ENCODE measurements at places on chromosomes 16 and 17. TPM values are rescaled to one million over a fixed set of nuclear protein-coding genes. Genes with fewer than 3 reads are reported as not detected.

Gene ATP2A3
- polyA plus RNA-seq, result 3.8 TPM

Gene CCDC144A
- 2.8 TPM for polyA plus RNA-seq

Gene DUSP3
- polyA plus RNA-seq, result 62.5 TPM

Gene AIPL1
- polyA plus RNA-seq, result not detected

Gene UTS2R
- 4.3 TPM for polyA plus RNA-seq

Gene CCDC43
- 29.3 TPM for polyA plus RNA-seq

Gene EXOC3L1
- polyA plus RNA-seq, result 10.6 TPM

Gene CTCF
- 50.1 TPM for polyA plus RNA-seq

Gene KRT9
- polyA plus RNA-seq, result not detected

Gene CTRL
- polyA plus RNA-seq, result 1.6 TPM

Gene RNF43
- 0.23 TPM for polyA plus RNA-seq

Gene MAP3K3
- 21.2 TPM for polyA plus RNA-seq

Gene P2RX1
- 2.6 TPM for polyA plus RNA-seq

Gene MAP2K6
- 15.3 TPM for polyA plus RNA-seq

Gene TEX14
- polyA plus RNA-seq, result 4.9 TPM

Gene CCL23
- polyA plus RNA-seq, result not detected

Gene RPA1
- polyA plus RNA-seq, result 55.0 TPM

Gene MYL11
- polyA plus RNA-seq, result 6,317 TPM

Gene CHST4
- polyA plus RNA-seq, result not detected

Gene LRRC75A
- polyA plus RNA-seq, result 7.5 TPM

Gene MILR1
- polyA plus RNA-seq, result 3.1 TPM

Gene MT4
- not detected for polyA plus RNA-seq

Gene TMEM88
- polyA plus RNA-seq, result 18.5 TPM

Gene EVI2A
- polyA plus RNA-seq, result 2.8 TPM

Gene HCRT
- polyA plus RNA-seq, result not detected

Gene CRHR1
- 0.21 TPM for polyA plus RNA-seq

Gene CIBAR2
- polyA plus RNA-seq, result not detected

Gene IL17C
- polyA plus RNA-seq, result not detected

Gene FOXL1
- 0.18 TPM for polyA plus RNA-seq

Gene SPIRE2
- 2.9 TPM for polyA plus RNA-seq

Gene CNTNAP4
- polyA plus RNA-seq, result 11.2 TPM

Gene PPP4C
- polyA plus RNA-seq, result 54.7 TPM

Gene SULT1A2
- 1.6 TPM for polyA plus RNA-seq

Gene LPO
- polyA plus RNA-seq, result 0.17 TPM

Gene TRIM65
- 20.8 TPM for polyA plus RNA-seq

Gene TBC1D3
- polyA plus RNA-seq, result 1.8 TPM

Gene SNX20
- polyA plus RNA-seq, result 0.94 TPM

Gene BEAN1
- polyA plus RNA-seq, result 0.97 TPM

Gene HBQ1
- 2.6 TPM for polyA plus RNA-seq

Gene CDH11
- 48.7 TPM for polyA plus RNA-seq

Gene CACNG3
- polyA plus RNA-seq, result not detected

Gene HSD3B7
- polyA plus RNA-seq, result 9.3 TPM

Gene HLF
- polyA plus RNA-seq, result 5.8 TPM

Gene BCKDK
- polyA plus RNA-seq, result 29.1 TPM

Data from muscle of back (tissue), 13 donors.